ENCODE measurements at places on chromosomes 7 and 10.
A peak's percentile ranks its signal among the peaks of the same experiment; 100 is the strongest.

DNA sequence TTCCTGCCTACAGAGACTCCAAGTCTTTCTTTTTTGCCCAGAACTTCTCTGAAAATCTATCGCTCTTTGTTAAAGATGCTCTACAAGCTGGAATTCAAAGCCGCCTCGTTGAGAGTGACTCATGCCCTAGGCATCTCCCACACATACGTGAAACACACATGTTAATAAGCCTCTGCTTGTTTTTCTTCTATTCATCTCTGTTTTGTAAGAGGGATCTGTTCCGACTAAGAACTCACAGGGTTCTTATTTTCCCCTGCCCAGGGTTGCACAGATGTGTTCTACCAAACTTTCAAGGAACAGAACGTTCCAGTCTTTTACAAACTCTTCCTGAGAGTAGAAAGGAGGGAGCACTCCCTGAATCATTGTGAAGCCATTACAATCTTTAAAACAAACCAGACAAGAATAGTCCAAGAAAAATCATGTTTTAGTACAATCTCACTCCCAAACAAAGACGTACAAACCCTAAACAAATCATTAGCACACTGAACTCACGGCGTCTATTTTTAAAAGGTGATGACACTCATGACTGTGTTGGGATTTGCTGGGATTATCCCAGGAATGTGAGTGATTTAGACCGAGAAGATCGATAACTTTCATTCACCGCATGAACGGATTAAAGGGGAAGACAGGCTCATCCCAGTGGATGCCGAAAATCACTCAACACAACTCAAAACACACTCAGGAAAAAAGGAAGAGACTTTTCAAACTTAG, 55.3 kb upstream of the INPP5A start:
- H3K27ac ChIP-seq, result no peak overlapping the region
- H3K4me3 ChIP-seq, result no peak overlapping the region
- H3K4me1 ChIP-seq, result no peaks in the 10 kb centered on the region
- no peak for DNase-seq
- peaks cover 8% of the 10 kb centered on the region for H3K27me3 ChIP-seq
- H3K36me3 ChIP-seq, result no peaks in the 10 kb centered on the region

DNA sequence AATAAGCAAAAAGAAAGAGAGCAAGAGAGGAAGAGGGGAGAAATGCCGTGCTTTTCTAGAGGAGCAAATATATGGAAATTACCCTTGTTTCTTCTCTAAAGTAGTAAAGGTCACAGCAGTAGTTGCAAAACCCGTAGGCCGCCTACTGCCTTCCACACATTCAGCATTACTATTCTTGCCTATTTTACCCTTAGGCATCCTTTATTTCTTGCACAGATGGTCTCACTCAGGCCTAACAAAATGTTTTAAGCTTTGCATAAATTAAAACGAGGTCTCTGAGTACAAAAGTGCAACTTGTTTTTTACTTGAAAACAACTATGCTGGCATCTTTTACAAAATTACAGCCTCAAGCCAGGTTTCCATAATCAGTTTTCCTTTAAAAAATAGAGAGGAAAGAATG, 644.6 kb downstream of the AUTS2 start:
- no peak overlapping the region for H3K4me3 ChIP-seq
- no peaks in the 10 kb centered on the region for H3K4me1 ChIP-seq
- no peak for DNase-seq
- H3K27me3 ChIP-seq, result no peaks in the 10 kb centered on the region
- H3K27ac ChIP-seq, result no peak overlapping the region

DNA sequence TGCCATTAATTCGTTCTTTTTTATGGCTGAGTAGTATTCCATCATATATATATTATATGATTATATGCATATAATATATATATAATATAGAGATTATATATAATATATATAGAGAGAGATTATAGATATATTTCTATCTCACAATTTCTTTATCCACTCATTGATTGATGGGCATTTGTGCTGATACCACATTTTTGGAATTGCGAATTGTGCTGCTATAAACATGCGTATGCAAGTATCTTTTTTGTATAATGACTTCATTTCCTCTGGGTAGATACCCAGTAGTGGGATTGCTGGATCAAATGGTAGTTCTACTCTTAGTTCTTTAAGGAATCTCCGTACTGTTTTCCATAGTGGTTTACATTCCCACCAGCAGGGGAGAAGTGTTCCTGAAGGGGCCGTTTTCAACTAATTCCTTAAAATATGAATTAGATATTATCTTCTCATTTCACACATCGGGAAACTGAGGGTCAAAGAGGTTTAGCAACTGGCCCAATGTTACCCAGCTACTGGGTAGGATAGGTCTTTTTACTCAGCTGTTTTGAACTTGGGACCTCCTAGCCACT, 16.5 kb downstream of the NFE2L3 start:
- H3K27me3 ChIP-seq, result no peaks in the 10 kb centered on the region
- no peak overlapping the region for H3K4me3 ChIP-seq
- H3K36me3 ChIP-seq, result peaks cover 42% of the 10 kb centered on the region
- DNase-seq, result no peak
- H3K27ac ChIP-seq, result no peak overlapping the region
- H3K4me1 ChIP-seq, result peaks cover 38% of the 10 kb centered on the region

- H3K4me3 ChIP-seq, result no peak overlapping the region
- no peaks in the 10 kb centered on the region for H3K36me3 ChIP-seq
- peaks cover 6% of the 10 kb centered on the region for H3K4me1 ChIP-seq
- no peak for DNase-seq
- H3K27me3 ChIP-seq, result no peaks in the 10 kb centered on the region
These were observed 168.3 kb downstream of the SNX13 start for GRCh38 chr7:17771901-17772408.

DNA sequence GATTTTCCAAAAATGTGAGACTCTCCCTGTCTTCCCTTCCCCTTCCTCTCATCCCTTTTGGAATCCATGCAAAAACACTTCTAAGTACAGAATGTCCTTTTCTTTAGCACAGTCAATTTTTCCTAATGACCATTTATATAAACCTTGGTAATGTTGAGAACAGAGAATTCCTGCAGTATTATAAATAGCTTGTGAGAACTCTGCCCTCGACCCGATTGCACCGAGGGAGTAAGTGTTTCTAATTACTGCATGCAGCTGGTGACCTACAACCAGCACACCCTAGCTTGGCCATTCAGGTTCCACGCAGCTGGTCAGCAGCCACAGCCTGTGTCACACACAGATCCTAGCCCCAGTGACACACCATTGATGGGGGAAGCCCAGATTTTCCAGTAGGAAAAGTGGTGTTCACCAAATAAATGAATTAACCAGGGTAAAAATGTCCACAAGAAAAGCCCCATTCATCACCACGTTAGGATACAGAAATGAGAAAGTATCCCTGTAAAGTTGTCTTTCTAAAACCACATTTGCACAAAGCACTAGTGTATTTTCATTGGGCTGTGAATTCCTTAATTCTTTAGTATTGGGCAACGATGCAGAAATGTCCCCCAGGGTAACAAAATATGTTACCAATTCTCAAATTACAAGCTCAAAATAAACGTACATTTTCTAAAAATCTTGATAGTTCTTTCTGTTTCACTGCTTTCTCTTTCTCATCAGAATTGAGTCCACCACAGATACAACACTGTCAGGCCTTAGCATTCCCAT, 499.0 kb upstream of the KLF6 start:
- H3K27ac ChIP-seq, result no peak overlapping the region
- H3K4me3 ChIP-seq, result no peak overlapping the region
- no peaks in the 10 kb centered on the region for H3K36me3 ChIP-seq
- no peaks in the 10 kb centered on the region for H3K27me3 ChIP-seq
- peaks cover 6% of the 10 kb centered on the region for H3K4me1 ChIP-seq

DNA sequence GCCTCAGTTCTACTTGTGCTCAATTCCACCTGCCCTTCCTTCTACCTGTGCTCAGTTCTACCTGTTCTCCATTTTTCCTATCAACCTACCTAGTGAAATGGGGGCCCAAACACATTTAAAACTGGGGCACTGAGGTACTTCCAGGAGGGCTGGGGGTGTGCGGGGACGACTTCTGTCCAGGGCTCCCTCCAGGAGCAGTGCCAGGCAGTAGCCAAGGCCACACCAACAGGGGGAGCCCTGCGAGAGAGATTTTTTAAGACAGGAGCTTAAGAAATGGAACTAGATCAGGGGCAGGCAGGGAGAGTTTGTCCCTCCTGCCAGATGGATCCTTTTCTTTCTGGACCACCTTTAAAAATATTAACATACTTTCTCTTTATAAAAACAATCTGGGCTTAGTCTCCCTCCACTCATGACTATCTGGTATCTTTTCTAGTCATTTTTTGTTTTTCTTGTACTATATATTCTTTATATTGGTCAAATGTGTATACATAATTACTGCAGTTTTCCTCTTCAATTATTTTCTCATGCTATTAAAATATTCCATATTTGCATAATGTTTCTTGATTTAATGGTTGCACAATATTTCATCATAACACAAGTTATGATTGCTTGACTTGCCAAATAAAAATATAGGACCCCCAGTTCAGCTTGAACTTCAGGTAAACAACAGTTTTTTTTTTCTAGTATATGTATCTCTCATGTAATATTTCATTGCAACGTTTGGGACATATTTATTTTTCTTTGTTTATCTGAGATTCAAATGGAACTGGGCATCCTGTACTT, 47.3 kb upstream of the INSYN2A start:
- H3K36me3 ChIP-seq, result no peaks in the 10 kb centered on the region
- H3K4me3 ChIP-seq, result no peak overlapping the region
- no peak overlapping the region for H3K27ac ChIP-seq
- no peaks in the 10 kb centered on the region for H3K27me3 ChIP-seq
- peak; percentile 26 for DNase-seq

DNA sequence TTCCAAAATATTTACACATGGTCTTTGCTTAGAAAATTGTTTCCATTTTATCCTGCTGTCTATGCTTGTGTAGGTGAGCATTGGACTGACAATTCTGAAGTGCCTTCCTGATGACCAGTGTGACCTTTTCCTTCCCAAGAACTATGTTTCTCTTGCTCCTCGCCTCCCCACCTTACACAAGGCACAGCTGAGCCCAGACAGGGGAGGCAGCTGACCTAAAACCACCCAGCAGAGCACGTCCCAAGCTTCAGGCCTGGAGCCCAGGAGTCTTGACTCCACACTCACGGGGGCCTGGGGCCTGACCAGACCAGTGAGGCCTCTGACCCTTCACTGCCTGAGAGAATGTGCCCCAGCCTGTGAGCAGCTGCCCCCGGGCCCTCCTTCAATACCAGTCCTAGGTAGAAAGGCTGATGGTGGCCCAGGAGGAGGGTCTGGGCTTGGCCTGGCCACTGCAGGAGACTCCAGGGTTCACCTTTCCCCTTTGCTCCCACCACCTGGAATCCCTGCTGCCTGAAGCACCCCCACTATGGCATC, 7.0 kb downstream of the CALML5 start:
- H3K36me3 ChIP-seq, result peaks cover 1% of the 10 kb centered on the region
- DNase-seq, result no peak
- H3K27me3 ChIP-seq, result no peaks in the 10 kb centered on the region
- H3K4me1 ChIP-seq, result peaks cover 2% of the 10 kb centered on the region
- H3K4me3 ChIP-seq, result no peak overlapping the region

- H3K4me3 ChIP-seq, result peak overlapping the region; percentile 92
- H3K27ac ChIP-seq, result peak overlapping the region; percentile 97
- peaks cover 56% of the 10 kb centered on the region for H3K4me1 ChIP-seq
- no peak for DNase-seq
These were observed 438 bp downstream of the ARID5B start for GRCh38 chr10:61901829-61902444.

- H3K4me3 ChIP-seq, result no peak overlapping the region
- DNase-seq, result no peak
- no peak overlapping the region for H3K27ac ChIP-seq
- H3K36me3 ChIP-seq, result no peaks in the 10 kb centered on the region
- H3K27me3 ChIP-seq, result no peaks in the 10 kb centered on the region
These were observed 194.9 kb downstream of the ETV1 start for GRCh38 chr7:13794581-13794980.

DNA sequence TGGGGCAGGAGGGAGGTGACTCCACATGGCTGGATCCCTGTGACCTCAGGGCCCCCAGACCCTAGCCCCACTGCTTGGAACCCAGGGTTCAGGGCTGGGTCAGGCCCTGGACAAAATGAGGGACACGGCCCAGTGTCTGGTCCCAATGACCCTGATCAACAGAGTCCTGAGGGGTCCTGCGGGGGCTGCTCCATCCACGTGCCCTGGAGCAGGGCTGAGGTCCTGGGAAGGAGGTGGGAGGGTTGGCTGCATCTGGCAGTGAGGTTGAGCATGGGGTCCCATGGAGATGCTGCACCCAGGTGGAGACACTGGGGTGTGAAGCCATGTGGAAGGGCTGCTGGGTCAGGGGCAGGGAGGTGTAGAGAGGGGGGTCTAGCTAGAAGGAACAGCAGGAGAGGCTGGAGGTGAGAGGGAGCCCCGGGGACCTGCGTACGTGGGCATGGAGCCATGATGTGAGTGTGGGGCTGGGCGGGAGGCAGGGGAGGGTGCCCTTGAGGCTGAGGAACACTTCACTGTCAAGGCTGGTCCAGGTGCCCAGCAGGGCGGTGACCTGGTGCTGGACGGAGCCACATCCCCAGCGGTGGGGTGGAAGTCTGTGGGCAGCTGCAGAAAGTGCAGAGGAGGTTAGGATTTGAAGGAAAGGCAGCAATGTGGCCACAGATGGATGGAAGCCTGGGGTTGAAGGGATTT, 604 bp downstream of the SCART1 start:
- H3K4me3 ChIP-seq, result peak overlapping the region; percentile 41
- H3K4me1 ChIP-seq, result no peaks in the 10 kb centered on the region
- DNase-seq, result no peak
- H3K27me3 ChIP-seq, result peaks cover 2% of the 10 kb centered on the region

DNA sequence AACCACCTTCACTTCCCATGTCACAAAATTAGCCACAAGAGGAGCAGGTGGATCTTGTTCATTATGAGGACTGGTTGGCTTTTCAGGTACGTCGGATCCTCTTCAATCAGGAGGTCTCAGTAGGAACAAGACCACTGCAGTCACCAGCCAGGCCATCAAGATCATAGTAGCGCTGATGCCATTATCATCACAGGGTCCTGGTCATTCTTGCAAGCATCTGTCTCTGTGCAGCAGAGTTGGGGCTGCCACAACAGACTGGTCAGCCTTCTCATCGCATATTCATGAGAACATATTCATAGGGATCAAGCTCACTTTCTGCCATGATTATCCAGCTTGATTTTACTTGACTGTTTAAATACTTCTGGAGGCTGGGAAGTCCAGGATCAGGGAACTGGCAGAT, 67.1 kb downstream of the ADCYAP1R1 start:
- no peak overlapping the region for H3K4me3 ChIP-seq
- no peaks in the 10 kb centered on the region for H3K36me3 ChIP-seq
- H3K4me1 ChIP-seq, result no peaks in the 10 kb centered on the region
- DNase-seq, result no peak

DNA sequence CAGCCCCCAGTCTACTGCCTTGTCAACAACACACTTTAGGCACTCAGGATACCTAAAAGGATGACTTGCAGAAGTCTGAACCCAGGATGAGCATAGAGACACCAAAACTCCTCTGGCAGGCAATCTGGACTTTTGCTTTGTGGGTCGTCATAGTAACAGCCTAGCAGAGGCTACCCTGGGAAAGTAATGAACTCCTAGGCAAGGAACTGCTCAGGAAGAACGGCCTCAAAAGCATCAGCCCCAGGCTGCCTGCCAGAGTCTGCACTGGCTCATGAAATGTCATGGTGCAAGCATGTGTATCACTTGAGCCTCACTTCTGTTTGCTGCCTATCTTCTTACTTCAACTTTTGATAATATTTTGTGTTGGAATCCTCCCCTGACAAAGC, 715.1 kb downstream of the GRID1 start:
- no peak overlapping the region for H3K4me3 ChIP-seq
- H3K4me1 ChIP-seq, result no peaks in the 10 kb centered on the region
- no peak for DNase-seq
- H3K36me3 ChIP-seq, result no peaks in the 10 kb centered on the region
